Activated T-helper 1 cell treated with anti-CD3 and anti-CD28 coated beads, Interleukin-12 subunit alpha, Interleukin-12 subunit beta, Interleukin-2, Interleukin-4 antibody, amounts not matched to agents 30 ng/mL and 10 ng/mL and 1 ng/mL, durations not matched to agents 14 hours and 24 hours and 36 hours (primary cell): ENCODE measurements at places on chromosomes 5 and 9. TPM values are rescaled to one million over a fixed set of nuclear protein-coding genes. Genes with fewer than 3 reads are reported as not detected.

GRCh38 chr5:69129413-69129812 lies 35.6 kb downstream of the SLC30A5 start:
- peaks cover 1% of the 10 kb centered on the region for H3K27me3 ChIP-seq
- H3K27ac ChIP-seq = no peak overlapping the region
- H3K36me3 ChIP-seq = peaks cover 19% of the 10 kb centered on the region
- H3K4me1 ChIP-seq = no peaks in the 10 kb centered on the region
- no peak for DNase-seq

DNA sequence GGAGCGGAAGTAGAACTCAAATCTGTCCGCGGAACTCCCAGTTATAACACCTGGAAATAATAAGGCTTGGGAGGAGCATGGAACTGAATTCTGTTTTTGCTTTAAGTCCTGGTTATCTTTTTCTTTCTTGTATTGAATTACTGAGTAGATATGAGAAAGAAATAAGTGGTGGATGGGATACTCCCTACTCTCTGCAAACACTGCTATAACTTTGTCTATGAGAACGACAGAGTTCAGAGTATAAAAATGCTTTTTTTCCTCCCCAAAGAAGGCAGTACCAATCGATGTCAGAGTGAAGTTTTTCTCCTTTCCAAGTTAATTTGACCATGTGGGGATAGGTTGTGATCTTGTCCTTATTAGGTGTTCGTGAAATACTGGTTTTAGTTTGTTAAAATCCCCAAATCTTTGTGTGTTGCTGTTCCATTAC lies 1.2 kb downstream of the RIC1 start:
- peaks cover 6% of the 10 kb centered on the region for H3K36me3 ChIP-seq
- H3K4me3 ChIP-seq = peak overlapping the region; percentile 99
- peak overlapping the region; percentile 98 for H3K27ac ChIP-seq

DNA sequence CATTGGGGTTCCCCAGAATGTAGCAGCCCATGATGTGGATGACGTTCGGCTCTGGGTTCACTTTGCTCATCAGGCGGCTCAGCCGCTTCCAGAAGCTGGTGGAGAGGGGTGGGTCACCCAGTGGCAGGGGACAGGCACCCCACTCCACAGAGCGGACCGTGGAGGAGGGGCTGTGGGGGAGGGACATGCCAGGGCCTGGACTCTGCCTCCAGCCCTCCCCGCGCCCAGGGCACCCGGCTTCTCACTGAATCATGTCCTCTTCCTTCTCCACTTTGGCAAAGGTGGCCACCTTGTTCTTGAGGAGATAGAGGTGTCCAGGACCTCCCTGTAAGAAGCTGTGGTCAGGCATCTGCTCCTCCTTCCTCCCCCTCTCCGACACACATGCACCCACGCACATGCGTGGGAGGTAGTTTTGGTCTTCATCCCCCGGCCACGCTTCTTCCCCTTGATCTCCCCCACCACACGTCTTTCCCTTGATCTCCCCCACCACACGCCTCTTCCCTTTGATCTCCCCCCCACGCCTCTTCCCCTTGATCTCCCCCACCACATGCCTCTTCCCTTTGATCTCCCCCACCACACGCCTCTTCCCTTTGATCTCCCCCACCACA lies 8.9 kb upstream of the ENTPD8 start:
- H3K27ac ChIP-seq = no peak overlapping the region
- no peak for DNase-seq
- no peak overlapping the region for H3K4me3 ChIP-seq
- H3K27me3 ChIP-seq = no peaks in the 10 kb centered on the region
- peaks cover 6% of the 10 kb centered on the region for H3K4me1 ChIP-seq

The SLC25A2 gene
- total RNA-seq = 0.20 and 0.57 TPM in 2 replicates

DNA sequence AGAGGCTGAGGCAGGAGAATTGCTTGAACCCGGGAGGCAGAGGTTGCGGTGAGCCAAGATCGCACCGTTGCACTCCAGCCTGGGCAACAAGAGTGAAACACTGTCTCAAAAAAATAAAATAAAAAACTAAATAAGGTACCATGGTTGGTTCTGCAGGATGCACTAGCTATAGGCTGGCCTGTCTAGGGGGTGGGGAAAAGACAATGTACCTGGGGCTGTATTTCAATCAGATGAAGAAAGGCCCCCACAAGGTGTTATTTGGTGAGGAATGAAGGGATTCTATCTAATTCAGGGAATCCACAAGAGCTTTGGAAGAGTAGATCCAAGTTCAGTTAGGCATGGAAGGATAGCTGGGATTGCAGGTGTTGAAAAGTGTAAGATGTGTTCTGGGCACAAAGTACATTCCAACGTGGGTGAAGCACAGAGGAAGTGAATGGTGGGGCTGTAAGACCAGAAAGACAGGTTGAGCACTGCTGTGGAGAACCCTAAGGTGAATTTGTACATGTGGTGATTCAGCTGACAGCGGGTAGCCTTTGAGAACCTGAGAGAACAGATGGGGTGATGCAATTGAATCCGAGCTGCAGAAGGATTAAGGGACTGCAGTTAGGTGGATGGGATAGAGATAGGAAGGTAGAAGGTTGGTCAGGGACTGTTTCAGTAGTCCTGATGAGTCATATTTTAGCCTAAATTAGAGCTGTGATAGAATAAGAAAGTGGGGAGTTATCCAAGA lies 71.8 kb downstream of the CAST start:
- H3K36me3 ChIP-seq = peaks cover 34% of the 10 kb centered on the region
- no peak for DNase-seq
- H3K4me3 ChIP-seq = no peak overlapping the region
- peaks cover 13% of the 10 kb centered on the region for H3K4me1 ChIP-seq

The DMGDH gene
- total RNA-seq = not detected in 2 replicates

The MEIKIN gene
- not detected in 2 replicates for total RNA-seq

The SEC24A gene
- 26.5 and 27.2 TPM in 2 replicates for total RNA-seq

DNA sequence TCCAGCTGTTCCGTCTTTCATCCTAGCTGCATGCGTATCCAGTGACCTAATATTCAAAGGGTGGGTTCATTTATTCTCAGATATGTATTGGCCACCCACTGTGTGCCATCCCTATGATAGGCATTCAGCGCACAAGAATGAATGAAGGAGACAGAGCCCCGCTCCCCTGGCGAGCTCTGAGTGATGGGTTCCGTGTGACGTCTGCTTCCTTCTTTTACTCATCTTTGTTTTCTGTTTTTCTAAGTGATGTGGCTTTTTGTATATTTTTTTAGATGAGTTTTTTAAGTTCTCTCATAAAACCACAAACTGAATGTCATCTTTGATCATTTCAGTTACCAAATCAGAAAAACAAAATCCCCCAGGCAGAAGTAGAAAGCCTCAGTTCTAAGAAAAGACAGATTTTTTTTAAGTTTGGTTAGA lies 168.3 kb upstream of the OTULINL start:
- peak overlapping the region; percentile 90 for H3K27ac ChIP-seq
- peak overlapping the region; percentile 73 for H3K4me3 ChIP-seq
- peaks cover 3% of the 10 kb centered on the region for H3K36me3 ChIP-seq
- DNase-seq = no peak

DNA sequence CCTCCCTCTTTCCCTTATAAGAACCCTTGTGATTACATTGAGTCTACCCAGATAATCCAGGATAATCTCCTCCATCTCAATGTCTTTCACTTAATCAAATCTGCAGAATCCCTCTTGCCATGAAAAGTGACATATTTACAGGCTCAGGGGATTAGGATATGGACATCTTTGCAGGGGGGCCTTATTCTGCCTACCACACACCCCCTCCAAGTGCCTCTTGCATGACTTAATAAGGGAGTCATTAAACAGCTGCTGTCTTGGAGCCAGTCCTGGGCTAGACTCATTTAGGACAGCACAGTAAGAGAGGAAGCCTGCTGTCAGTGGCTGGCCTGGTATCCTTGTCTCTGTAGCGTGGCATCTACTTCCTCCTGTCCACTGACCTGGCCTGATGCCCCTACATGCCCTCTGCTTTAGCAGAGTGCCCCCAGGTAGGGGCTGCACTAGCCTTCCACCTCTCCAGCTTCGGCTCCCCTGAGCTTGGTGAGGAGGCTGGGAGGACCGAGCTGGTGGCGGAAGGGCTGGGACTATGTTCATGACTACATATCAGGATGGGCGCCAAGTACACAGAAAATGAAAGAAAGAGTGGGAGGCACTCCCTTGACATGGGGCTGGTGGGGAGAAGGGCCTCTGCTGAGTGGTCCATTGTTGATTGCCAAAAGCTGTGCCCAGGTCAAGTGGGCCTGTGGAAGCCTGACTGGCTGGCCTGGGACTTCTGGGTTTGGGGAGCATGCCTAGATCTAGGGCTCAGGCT lies 17.2 kb downstream of the ENHO start:
- peaks cover 5% of the 10 kb centered on the region for H3K27me3 ChIP-seq
- H3K36me3 ChIP-seq = no peaks in the 10 kb centered on the region

DNA sequence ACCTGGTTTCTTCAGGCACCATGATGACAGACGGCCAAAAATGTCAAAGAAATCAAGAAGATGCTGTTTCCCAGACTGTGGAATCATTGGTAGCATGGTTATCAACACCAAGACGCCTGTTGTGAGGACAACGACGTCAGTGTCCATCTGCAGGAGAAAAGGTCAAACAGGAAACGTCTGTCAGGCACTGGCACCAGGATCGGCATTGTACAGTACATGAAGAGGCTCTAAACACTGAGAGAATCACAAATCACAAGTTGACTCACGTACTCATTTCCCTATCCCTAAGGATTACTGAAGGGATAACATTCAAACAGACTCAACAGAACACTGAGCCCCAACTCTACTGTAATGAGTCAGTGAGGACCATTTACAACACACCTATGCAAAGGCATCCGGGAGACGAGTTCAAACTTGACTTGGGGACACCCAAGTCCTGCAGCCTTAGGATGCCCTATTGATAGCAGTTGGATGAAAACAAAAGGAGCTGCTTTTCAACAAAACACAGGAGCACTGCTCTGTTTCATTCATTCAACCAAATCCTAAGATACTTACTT lies 21.0 kb downstream of the TSC1 start:
- H3K27ac ChIP-seq = no peak overlapping the region
- no peak for DNase-seq
- H3K4me3 ChIP-seq = no peak overlapping the region
- H3K36me3 ChIP-seq = peaks cover 39% of the 10 kb centered on the region

DNA sequence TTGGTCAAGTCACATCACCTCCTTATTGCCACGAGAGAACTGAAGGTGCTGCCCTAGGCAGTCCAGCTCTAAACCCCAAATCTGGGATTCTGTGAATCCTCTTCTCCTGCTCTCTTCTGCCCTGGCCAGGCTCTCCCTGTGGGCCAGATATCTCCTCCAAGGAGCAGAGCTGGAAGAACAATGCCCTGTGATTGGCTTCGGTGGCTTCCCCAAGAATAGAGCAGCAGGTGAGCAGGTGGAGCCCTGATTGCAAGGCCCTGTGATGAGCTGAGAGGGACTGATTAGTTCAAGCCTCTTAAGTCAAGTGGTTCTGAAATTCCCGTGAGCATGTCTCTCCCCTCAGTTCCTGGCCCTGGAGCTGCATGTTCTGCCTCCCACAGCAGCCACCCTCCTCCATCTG lies 175.3 kb upstream of the BRINP1 start:
- no peak overlapping the region for H3K27ac ChIP-seq
- no peak overlapping the region for H3K4me3 ChIP-seq
- H3K36me3 ChIP-seq = no peaks in the 10 kb centered on the region
- H3K27me3 ChIP-seq = no peaks in the 10 kb centered on the region
- no peak for DNase-seq

DNA sequence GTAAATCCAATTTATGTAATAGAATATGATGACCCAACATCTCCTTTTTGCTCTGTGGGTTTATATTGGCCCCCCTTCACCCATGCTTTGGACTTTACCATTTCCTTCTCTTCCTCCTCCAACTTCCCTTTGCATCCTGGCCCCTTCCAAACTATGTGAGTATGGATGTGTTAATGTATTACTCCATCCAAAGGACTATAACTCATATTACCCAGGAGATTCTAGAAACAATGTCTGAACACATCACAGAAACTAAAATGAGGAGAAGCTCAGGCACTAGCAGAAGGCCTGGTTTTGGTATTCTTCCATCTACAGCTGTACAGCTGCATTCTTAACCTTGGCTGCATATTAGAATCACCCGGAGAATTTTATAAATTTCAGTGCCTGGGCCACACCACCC lies 110.7 kb downstream of the PDE4D start:
- no peaks in the 10 kb centered on the region for H3K36me3 ChIP-seq
- no peak overlapping the region for H3K4me3 ChIP-seq
- H3K27ac ChIP-seq = no peak overlapping the region
- H3K27me3 ChIP-seq = peaks cover 4% of the 10 kb centered on the region
- DNase-seq = no peak

The FABP6 gene
- not detected in 2 replicates for total RNA-seq

The ZDHHC11B gene
- total RNA-seq = not detected in 2 replicates

The NEUROG1 gene
- not detected in 2 replicates for total RNA-seq

- no peak for DNase-seq
- H3K27ac ChIP-seq = no peak overlapping the region
- no peaks in the 10 kb centered on the region for H3K27me3 ChIP-seq
Measured at GRCh38 chr5:33261305-33261704, 179.5 kb upstream of the TARS1 start.

The TERT gene
- 12.3 and 12.5 TPM in 2 replicates for total RNA-seq

The HAND1 gene
- not detected in 2 replicates for total RNA-seq

GRCh38 chr9:123712399-123712798 lies 217.5 kb downstream of the DENND1A start:
- no peak for DNase-seq
- no peak overlapping the region for H3K4me3 ChIP-seq
- H3K27ac ChIP-seq = no peak overlapping the region
- no peaks in the 10 kb centered on the region for H3K27me3 ChIP-seq
- H3K36me3 ChIP-seq = no peaks in the 10 kb centered on the region

DNA sequence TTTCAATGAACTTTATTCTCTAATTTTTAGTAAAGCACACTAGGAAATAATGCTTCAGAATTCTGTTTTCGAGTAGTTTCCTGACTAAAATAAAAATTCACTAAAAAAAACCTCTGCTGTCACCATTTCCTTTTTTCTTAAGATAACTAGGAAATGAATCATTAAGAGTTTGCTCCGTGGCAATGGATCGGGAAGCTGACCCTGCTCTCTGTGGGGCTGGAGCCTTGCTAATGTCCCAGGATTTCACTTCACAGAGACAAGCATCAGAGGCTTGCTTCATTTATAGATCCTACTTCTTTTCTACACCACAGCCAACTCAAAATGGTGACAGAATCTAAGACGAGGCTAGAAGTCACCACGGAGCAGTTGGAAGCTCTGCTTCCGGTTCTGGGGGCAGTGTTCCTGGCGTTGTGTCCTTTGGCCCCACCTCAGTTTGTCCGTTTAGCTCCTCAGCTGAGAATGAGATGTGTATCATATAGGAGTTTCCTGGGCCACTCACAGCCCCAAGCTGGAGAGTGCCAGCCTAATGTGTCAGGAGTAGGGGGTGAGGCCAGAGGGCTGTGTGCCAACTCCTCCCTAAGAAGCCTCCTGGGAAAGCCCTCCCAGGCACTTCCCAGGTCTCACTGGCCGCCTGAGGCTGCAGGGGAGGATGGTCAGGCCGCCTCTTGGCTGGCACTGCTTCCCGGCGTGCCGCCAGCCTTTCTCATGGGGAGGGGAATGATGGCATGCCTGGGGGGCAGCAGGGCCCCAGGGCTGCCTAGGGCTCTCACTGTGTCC lies 19.6 kb downstream of the TENT4A start:
- no peak for DNase-seq
- H3K36me3 ChIP-seq = peaks cover 27% of the 10 kb centered on the region
- H3K4me3 ChIP-seq = no peak overlapping the region

DNA sequence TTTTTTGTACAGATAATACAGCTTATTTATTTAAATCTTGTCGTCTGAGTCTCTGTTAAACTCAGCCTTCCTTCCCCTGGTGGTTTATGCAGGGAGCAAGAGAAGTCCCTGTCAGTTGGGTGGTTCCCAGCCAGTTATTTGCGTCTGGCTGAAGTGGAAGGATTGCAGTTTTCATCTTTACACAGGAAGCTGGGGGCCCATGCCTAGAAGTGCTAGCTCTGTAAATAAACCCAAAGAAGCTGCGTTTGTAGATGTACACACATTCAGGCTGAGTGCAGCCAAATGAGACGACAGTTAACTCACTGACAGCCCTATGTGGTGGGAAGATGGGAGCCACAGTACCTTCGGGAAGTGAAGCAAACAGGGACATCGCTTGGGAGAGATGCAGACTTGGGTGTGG lies 122.1 kb downstream of the SAXO1 start:
- DNase-seq = no peak
- H3K4me3 ChIP-seq = no peak overlapping the region
- H3K27ac ChIP-seq = no peak overlapping the region
